Activated CD8-positive, alpha-beta T cell treated with anti-CD3 and anti-CD28 coated beads for 36 hours (primary cell): ENCODE measurements at places on chromosomes 2 and 18.

- DNase-seq: peak; percentile 57
Measured at GRCh38 chr18:1663879-1664705, 759.4 kb downstream of the ADCYAP1 start.

- no peak for DNase-seq
Measured at GRCh38 chr2:58976375-58977071, 735.4 kb upstream of the FANCL start.

- DNase-seq: no peak
Measured at GRCh38 chr18:9209279-9209678, 72.7 kb downstream of the ANKRD12 start.

- DNase-seq: no peak
Measured at GRCh38 chr2:567496-567864, 109.7 kb downstream of the TMEM18 start.

DNA sequence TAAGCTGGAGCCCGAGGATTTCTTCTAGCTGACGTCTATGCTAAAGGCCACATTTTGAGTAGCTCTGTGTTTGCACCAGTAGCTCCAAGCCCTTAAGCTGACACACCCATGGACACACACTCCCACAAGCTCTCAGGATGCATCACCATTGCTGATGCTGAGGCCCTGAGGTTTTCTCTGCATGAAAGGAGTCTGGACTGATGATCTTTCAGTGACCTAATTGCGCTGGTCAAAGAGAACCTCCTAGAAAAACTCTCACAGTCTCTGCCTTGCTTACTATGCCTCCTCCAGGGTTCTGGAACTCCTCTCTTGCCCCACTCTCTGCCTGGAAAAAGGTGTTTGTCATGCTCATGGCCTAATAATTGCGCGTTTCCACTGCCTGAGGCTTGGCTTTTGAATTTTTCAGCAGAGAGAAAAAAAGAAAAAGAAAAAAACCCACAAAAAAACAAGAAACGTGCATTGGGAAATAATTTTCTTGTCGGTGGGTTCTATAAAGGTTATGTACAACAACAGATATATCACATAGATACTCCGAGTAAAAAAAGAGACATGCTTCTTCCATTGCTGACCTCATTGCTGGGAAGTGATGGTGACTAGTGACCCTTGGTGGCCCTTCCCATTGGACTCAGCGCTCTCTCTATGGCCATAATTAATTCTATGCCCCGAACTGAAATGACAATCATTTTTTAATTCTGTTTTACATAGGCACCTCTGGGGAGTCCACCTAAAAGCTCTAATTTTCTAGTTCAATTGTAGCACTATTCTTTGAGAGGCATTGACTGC lies 297.0 kb downstream of the TDRD15 start:
- no peak for DNase-seq

GRCh38 chr18:5142131-5142530 lies 54.9 kb downstream of the AKAIN1 start:
- no peak for DNase-seq

DNA sequence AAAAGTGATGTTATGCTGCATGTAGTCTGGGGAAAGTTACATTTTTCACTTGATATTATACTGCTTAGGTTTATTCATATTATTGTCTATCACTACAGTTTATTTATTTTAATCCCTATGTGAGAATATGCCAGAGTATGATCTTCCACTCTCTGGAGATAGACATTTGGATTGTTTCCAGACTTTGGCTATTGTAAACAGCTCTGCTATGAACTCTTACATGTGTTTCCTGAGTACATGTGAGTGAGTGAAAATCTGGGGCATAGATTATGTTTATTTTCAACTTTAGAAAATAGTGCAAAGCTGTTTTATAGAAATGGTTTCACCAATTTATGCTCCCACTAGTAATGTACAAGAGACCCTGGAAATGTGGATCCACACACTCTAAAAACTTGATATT lies 49.0 kb upstream of the EPAS1 start:
- no peak for DNase-seq

DNA sequence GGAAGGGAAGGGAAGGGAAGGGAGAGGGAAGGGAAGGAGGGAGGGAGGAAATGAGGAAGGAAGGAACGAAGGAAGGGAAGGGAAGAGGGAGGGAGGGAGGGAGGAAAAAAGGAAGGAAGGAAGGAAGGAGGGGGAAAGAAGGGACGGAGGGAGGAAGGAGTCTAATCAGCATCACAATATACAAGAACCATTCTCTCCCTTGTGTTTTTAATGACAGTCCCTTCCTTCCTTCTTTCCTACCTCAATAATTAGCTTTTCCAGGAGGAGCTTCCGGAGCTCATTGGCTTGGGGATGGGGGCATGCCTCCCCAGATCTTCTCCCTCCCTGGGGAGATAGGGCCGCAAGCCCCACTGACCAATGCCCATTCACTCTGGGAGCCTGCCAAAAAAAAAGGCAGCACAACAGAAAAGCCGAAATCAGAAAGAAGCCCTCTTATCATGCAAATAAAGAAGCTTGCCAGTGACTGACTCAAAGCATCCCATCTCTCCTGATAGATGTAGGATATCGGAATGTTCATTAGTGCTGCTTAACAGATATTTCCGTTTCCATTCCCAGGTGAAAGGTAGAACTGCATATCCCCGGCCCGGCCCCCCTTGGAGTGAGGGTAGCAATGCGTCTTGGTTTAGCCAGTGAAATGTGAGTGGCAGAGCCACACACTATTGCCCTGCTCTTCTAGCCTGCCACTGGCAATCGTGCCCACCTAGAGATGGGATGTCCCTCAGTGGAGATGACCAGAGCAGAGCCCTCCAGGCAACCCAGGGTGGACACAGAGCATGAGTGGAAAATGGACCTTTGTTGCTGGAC lies 17.8 kb upstream of the SMAD7 start:
- no peak for DNase-seq

DNA sequence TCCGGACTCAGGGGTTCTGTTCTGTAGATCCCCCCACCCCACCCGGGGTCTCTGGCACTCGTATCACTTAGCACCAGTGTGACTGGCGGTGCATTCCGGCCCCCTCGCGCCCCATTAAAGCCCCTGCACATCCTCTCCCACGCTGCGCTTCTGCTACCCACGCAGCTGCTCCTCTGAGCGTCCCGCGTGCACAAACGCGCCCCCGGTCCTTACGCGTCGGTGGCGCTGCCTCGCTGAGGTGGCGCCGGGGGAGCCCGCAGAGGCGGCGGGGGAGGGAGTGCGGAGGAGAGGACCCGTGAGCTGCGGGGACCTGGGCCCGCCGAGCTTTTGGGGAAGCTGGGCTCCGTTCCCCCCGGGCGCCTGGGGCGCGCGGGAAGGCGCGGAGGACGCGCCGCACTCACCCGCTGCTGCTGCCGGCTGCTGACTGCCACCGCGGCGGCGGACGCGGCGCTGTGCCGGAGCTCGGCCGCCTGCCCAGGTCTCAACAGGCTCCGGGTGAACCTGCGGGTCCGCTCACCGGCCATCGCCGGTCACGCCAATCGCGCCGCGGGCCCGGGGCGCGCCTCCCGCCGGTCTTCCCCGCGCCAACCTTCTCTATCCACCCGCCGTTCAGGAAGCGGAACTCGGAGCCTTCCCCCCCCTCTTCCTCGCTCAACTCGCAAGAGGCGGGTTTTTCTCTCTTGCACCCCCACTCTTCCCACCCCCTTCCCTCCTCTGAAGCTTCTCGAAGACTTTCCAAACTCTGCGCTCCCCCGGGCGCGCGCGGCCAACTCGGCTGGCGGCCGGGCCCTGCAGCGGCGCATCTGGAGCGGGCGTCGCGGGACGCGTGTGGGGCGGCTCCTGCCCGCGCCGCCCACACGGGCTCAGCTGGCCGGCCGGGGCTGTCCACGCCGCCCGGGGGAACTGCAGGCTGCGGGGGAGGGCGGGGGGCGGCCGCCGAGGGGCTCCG lies at the start of gene DOCK10:
Gene DOCK10, minus strand, starts transcription at position 618 of the 949 bp plus-strand sequence. Its CDS starts 94 bp downstream, at position 524.
- peak; percentile 42 for DNase-seq

DNA sequence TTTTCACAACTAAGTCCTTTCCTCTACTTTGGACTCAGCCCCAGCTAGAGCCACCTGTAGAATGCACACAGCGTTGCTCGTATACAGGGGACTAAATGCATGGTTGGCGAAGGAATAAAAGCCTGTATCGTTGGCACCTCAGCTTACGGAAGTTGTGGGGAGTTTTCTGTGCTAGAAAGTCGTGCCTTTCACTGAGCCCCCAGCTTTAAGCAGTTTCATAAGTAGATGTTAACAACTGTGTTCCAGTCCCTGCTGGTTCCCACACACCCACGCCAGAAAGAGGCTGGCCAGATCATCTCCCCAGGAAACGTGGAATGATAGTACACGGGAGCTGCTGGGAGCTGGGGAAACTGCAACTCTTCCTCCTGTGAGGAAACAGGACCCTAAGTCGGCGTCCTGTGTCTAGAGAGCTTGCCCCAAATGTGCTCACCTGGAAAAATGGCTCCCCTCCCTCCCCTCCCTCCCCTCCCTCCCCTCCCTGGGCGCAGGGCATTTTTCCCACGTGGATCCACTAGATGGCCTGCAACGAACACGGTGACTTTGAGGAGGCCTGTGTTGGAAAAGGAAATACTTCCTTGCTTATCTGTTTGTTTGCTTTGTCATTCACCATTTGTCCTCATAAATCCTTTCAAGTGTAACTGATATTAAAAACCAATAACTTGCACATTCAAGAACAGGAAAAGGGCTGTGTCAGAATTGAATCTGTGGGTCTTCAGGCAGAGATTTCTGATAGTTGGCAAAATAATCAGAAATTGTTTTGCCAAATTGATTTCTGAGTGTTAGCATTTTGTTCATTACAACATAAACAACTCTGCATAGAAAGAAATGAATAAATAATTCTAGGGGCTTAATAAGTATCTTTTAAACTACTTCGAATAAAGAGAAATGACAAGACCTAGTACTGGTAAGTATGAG lies 43.9 kb upstream of the RFX8 start:
- DNase-seq: no peak

DNA sequence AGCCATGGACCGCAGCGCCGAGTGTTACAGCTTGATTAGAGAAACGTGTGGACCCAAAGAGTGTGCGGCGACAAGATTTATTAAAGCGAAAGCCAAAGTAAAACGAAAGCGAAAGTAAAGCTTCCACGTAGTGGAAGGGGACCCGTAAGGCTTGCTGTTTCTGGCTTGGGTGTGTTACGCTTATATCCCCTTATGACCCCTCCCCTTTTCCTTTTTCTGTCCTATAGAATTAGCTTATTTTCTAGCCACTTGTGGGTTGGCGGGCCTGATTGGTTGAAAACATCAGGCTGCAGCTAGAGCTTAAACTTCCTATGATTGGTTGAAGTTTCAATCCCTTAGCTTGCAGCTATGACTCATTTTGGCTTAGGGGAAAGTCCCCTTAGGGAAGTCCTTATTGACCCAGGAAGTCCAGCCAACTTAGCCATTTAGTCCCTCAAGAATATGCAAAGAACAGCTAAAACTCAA lies 969.7 kb downstream of the DCDC2C start:
- DNase-seq: peak; percentile 10

DNA sequence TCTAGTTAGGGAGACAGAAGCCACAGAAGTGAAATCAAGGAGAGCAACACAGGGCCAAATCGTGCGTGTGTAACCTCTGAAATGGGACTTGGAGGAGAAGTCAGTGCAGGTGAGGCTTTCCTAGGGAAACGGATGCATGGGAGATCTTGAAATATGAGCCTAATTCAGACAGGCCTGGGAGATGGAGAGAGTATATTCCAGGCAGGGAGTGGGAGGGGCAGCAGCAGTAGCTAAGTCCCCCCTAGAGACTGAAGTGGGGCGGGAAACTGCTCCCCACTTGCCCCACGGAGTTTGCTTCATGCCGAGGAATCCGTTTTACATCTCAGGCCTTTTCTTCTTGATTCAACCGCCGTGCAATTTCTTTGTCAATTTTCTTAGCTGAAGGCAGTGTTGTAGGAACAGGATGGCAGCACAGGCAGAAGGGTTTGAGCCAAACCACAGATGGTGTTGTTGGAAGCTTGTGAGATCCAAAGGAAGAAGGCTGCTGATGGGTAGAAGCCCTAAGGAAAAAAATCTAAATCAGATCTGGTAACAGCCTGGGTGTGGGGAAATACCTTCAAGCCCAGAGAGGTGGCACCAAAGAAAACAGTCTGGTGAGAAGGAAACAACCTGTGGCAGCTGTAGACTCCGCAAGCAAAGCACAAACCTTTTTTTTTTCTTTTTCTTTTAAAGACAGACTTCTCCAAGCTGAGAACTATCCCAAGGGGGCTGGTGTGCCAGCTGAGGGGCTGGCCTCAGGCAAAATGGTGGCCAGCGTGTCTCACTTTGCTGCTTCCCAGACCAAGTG lies 40.2 kb downstream of the EPAS1 start:
- no peak for DNase-seq

DNA sequence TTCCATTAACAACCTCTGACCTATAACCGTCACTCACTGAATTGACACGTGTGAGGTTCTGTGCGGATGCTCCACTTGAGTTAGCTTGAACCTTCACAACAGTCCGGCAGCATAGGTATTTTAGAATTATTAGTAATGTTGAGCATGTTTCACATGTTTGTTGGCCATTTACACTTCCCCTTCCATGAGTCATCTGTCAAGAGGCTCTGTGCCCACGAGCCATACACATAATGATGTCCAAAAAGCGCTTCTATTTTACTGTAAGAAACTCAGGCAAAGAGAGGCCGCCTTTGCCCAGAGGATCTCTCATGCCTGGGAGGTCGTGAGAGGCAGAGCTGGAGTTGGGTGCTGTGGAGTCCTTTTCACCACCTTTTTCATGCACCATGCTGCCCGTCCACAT lies 28.9 kb upstream of the TMEM214 start:
- no peak for DNase-seq

DNA sequence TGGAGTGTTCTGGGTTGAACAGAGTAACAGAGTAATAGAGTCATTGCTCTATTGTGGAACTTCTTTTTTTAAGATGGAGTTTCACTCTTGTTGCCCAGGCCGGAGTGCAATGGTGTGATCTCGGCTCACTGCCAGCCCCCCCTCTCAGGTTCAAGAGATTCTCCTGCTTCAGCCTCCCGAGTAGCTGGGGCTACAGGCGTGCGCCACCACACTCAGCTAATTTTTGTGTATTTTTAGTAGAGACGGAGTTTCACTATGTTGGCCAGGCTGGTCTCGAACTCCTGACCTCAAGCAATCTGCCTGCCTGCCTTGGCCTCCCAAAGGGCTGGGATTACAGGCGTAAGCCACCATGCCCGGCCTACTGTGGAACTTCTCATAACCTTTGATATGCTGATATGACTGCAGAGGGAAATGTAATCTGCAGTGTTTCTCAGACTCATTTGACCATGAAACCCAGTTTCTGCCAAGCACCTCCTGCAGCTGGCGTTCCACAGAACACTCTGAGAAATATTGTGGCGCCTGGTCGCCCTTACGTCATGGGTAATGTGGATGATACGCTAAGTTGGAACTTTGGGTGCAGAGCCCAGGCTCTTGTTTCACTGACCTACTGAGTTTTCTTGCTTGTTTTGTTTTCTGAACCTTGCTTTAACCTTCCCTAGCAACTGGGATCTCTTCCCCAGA lies 213.8 kb downstream of the BCL2 start:
- DNase-seq: no peak

DNA sequence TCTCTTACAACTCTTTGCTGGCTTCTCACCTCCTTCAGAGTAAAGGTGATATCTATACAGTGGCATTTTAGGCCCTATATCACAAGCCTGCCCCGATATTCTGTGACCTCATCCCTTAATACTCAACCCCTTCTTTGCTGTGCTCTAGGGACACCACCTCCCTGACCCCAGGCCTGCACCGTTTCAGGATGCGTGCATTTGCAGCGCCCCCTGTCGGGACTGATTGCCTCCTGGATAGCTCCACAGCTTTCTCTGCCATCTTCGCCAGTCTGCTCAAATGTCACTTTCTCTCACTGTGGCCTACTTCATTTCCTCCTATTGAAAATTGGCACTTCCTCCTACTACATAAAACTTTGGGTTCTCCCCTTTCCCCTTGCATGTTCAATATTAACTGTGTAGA lies 289.6 kb downstream of the SOCS6 start:
- DNase-seq: peak; percentile 14
